ENCODE measurements at places on chromosomes 7 and 10.

- DNase-seq: no peak
These were observed 633 bp upstream of the EBLN1 start for GRCh38 chr10:22218448-22218847.

DNA sequence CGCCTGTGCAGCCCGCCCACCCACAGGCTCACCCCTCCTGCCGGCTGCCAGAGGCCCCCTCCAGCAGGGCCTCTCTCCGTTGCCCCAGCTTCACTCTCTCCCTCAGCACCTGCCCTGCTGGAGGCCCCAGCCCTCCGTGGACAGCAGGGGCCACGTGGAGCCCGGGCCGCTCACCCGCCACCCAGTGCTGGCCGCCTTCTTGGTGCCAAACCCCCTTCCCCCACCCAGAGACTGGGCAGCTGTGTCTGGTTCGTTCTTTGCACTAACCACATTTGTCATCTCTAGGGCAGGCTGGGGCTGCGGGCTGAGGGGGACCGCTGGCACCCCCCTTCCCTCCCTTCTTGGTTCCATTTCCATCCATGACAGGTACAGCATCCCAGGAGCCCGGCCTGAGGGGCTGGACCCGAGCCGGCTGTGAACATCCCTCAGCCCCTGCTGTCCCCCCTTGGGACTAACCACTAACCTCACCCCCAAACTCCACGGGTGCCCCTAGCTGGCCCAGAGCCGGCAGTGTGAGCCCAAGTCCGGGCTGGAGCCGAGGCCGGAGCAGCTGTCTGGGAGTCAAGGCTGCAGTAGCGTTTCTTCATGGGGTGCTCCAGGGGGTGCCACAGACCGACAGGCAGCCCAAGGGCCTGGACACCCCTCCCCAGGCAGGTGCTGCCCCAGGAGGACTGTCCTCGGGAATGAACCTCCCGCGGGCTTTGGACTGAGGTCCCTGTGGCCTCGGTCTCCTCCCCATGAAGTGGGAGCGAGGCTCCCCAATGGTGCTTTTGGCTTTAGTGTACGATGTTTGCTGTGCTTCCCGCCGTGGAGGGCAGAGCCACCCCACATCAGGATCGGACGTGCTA is 25.5 kb upstream of the AMZ1 start:
- DNase-seq: no peak

DNA sequence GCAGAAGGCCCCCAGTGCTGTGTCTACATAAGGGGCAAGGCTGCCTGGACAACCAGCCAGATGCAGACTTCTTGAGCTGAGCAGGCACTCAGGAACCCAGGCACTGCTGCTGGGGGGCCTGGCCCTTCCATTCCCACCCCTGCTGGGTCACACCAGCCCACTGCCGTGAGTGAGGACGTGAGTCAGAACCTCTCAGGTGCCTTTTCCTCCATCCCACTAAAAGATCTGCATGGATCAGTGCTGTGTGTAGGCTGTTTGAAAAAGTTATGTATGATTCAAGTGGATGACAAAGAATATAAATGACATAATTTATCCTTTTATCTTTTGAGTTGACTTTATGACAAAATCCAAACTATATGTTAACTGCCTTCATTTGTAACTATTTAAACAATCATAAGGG is 499.3 kb downstream of the INHBA start:
- no peak for DNase-seq

- DNase-seq: no peak
These were observed 139.9 kb downstream of the KCNMA1 start for GRCh38 chr10:77497748-77498147.
